ENCODE measurements at places on chromosomes 12 and 14. TPM values are rescaled to one million over a fixed set of nuclear protein-coding genes. Genes with fewer than 3 reads are reported as not detected.

DNA sequence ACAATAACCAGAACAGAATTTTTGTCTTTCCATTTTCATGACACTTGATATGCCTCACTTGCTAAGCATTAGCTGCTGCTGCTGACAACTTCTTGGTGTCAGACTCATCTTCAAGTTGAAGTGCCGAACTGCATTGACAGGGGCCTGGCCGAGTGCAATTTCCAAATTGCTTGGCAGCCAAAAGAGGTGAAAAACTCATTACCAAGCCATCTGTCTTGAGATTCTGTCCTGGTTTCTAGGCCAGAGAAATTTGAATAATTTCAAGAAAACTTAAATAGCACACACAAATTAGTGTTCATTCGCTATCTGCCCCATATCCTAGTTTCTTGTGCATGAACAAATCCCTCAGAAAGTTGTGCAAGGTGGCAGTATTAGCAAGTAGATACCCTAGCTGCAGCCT is 165.3 kb upstream of the RASSF8 start:
- no peak overlapping the region for H3K4me3 ChIP-seq
- H3K27me3 ChIP-seq = no peaks in the 10 kb centered on the region
- no peak overlapping the region for H3K27ac ChIP-seq

DNA sequence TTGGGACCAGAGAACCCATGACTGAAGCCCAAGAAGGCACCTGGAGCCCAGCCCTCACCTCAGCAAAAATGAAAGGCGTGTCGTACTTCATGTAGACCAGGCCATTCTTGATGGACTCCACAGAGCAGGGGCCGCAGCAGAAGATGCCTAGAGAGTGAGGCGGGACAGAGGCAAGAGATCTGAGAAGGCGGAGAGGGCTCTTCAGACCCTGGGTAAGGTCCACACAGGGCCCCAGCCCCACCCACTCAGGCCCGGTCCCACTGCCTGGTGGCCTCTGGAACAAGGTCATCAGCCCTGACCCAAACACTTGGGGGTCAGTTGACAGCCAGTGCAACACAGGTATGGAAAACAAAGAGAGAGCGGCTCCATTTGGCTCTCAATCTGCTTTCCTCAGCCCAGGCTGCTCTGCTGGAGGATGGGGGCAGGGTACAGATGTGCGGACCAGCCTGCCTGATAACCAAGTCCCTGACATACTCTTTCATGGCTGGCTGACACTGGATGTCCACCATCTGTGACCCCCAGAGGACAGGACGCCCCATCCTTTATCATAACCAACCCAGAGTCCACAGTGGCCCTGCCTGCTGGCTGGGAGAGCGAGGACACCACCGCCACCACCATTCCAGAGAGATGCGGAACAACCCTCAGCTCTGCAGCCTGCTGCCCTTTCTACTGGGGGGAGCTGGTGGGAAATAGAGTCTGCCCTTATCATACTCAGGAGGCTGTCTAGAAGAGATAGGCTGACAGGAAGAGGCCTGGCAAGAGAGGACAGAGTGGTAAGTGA is 6.9 kb downstream of the TGM1 start:
- no peaks in the 10 kb centered on the region for H3K4me1 ChIP-seq
- H3K4me3 ChIP-seq = no peak overlapping the region
- no peak for DNase-seq
- H3K36me3 ChIP-seq = no peaks in the 10 kb centered on the region
- H3K27ac ChIP-seq = no peak overlapping the region
- H3K27me3 ChIP-seq = no peaks in the 10 kb centered on the region

- no peaks in the 10 kb centered on the region for H3K4me1 ChIP-seq
- H3K27ac ChIP-seq = peak overlapping the region; percentile 72
- H3K27me3 ChIP-seq = no peaks in the 10 kb centered on the region
- H3K4me3 ChIP-seq = peak overlapping the region; percentile 45
- no peak for DNase-seq
These were observed 46.8 kb downstream of the PRKCH start for GRCh38 chr14:61368114-61368710.

DNA sequence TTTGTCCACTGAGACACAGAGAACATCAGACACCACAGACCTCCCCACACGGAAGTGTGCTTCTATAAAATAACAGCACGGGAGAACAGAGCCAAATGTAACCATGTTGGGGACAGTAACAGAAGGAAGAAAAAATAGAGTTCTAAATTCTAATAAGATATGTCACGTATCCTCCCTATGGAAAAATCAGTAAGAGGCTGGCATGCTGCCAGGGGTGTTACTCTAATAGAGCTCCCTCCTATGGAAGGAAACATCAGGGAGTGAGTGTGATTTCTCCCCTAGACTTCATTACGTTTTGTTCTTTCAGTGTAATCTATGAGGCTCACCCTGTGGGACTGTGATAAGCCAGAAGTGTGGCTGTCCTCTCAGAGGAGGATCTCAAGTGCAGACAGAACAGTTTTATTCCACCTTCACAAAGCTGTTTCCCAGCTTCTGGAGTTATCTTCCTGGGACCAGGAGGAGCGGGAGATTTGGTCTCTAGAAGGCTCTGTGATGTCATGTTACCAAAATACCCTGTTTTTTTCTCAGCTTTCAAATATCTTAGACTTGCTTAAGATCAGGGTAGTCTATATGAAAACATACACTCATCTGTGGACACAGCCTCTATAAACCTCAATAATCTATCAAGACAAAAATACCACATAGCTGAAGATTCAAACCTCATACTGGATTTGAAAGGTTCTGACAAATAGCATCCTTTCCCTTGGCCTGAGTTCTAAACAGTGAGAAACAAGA is 69.3 kb downstream of the ZFC3H1 start:
- no peak for DNase-seq
- H3K4me1 ChIP-seq = no peaks in the 10 kb centered on the region
- peaks cover 27% of the 10 kb centered on the region for H3K27me3 ChIP-seq
- H3K27ac ChIP-seq = no peak overlapping the region

DNA sequence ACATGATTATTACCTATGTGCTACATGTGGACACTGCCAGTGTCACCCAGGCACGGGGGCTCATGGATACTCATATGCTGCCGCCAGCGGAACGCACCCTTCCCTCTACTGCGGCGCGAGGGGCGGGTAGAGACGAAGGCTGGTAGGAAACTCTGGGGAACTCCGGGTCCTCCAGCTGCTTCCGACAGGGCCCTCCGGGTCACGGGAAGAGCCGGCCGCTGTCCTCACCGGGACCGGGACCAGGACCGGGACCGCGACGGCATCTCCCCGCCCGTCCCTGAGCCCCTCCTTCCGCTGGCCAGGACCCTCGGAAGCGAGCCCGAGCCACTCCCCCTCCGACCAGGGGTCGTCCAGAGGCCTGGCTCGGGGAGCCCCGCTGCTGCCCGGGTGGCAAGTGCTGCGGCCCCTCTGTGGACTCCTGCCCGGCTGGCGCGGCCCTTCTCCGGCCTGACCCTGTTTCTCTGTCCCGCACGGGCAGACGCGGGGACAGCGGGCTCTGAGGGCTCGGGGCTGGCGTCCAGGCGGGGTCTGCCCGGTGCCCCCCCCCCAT is 209.6 kb downstream of the ADGRD1 start:
- H3K27me3 ChIP-seq = peaks cover 26% of the 10 kb centered on the region
- no peak for DNase-seq
- H3K27ac ChIP-seq = no peak overlapping the region
- no peaks in the 10 kb centered on the region for H3K36me3 ChIP-seq
- H3K4me1 ChIP-seq = no peaks in the 10 kb centered on the region
- H3K4me3 ChIP-seq = no peak overlapping the region

GRCh38 chr12:50314636-50315312 is 31.5 kb upstream of the LIMA1 start:
- H3K27me3 ChIP-seq = no peaks in the 10 kb centered on the region
- H3K27ac ChIP-seq = no peak overlapping the region
- H3K4me3 ChIP-seq = no peak overlapping the region
- DNase-seq = no peak
- H3K4me1 ChIP-seq = peaks cover 11% of the 10 kb centered on the region
- no peaks in the 10 kb centered on the region for H3K36me3 ChIP-seq

GRCh38 chr12:44968965-44969364 is 81.9 kb downstream of the DBX2 start:
- H3K36me3 ChIP-seq = no peaks in the 10 kb centered on the region
- H3K4me1 ChIP-seq = no peaks in the 10 kb centered on the region
- no peak overlapping the region for H3K4me3 ChIP-seq
- no peak for DNase-seq
- H3K27ac ChIP-seq = no peak overlapping the region

GRCh38 chr12:102234599-102234998 is 37.0 kb upstream of the PMCH start:
- H3K27me3 ChIP-seq = peaks cover 10% of the 10 kb centered on the region
- H3K4me1 ChIP-seq = no peaks in the 10 kb centered on the region
- no peak for DNase-seq

GRCh38 chr12:47731723-47732122 is 6.4 kb upstream of the ENDOU start:
- no peaks in the 10 kb centered on the region for H3K4me1 ChIP-seq
- H3K36me3 ChIP-seq = no peaks in the 10 kb centered on the region
- H3K27ac ChIP-seq = no peak overlapping the region
- H3K27me3 ChIP-seq = no peaks in the 10 kb centered on the region
- DNase-seq = no peak
- no peak overlapping the region for H3K4me3 ChIP-seq

- peak overlapping the region; percentile 67 for H3K4me3 ChIP-seq
- peaks cover 76% of the 10 kb centered on the region for H3K4me1 ChIP-seq
- peaks cover 3% of the 10 kb centered on the region for H3K36me3 ChIP-seq
- DNase-seq = no peak
- H3K27ac ChIP-seq = peak overlapping the region; percentile 96
These were observed 57.4 kb downstream of the PLXNC1 start for GRCh38 chr12:94205822-94206221.

GRCh38 chr12:55720071-55720564 is at the start of gene RDH5:
Gene RDH5, plus strand, starts transcription at chr12:55720393. Its CDS starts 792 bp downstream, at chr12:55721185.
- no peaks in the 10 kb centered on the region for H3K27me3 ChIP-seq
- no peak within 1 kb of the TSS for H3K27ac ChIP-seq
- peaks cover 34% of the 10 kb centered on the region for H3K4me1 ChIP-seq
- no peak within 1 kb of the TSS for H3K4me3 ChIP-seq
- H3K36me3 ChIP-seq = no peaks in the 10 kb centered on the region

- peaks cover 60% of the 10 kb centered on the region for H3K4me1 ChIP-seq
- peak overlapping the region; percentile 70 for H3K27ac ChIP-seq
- H3K4me3 ChIP-seq = peak overlapping the region; percentile 95
- no peaks in the 10 kb centered on the region for H3K27me3 ChIP-seq
- peaks cover 4% of the 10 kb centered on the region for H3K36me3 ChIP-seq
These were observed 2.7 kb downstream of the KMT2D start for GRCh38 chr12:49057888-49058287.

- DNase-seq = no peak
- H3K36me3 ChIP-seq = peaks cover 4% of the 10 kb centered on the region
- H3K27me3 ChIP-seq = no peaks in the 10 kb centered on the region
- no peak overlapping the region for H3K4me3 ChIP-seq
- H3K4me1 ChIP-seq = peaks cover 41% of the 10 kb centered on the region
These were observed 4.8 kb downstream of the TMEM229B start for GRCh38 chr14:67483579-67484285.

DNA sequence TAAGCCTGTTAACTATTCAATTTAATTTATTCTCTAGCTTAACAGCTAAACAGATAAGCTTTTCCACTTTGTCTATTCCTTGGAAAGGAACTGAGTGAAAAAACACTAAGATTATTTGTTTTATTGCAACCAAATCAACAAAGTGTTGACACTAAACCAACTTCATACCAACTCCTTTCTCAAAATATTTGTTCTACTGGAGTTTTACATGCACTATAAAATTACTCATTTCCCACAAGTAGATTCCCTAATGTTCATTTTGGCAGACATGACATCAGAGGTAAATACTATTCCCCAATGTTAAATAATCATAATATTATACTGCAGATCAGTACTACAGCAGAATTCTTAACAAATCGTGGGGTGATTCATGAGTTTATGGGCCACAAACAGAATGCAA is 231.4 kb downstream of the TTC6 start:
- no peaks in the 10 kb centered on the region for H3K4me1 ChIP-seq
- no peaks in the 10 kb centered on the region for H3K27me3 ChIP-seq
- H3K4me3 ChIP-seq = no peak overlapping the region
- no peak overlapping the region for H3K27ac ChIP-seq
- H3K36me3 ChIP-seq = peaks cover 4% of the 10 kb centered on the region

DNA sequence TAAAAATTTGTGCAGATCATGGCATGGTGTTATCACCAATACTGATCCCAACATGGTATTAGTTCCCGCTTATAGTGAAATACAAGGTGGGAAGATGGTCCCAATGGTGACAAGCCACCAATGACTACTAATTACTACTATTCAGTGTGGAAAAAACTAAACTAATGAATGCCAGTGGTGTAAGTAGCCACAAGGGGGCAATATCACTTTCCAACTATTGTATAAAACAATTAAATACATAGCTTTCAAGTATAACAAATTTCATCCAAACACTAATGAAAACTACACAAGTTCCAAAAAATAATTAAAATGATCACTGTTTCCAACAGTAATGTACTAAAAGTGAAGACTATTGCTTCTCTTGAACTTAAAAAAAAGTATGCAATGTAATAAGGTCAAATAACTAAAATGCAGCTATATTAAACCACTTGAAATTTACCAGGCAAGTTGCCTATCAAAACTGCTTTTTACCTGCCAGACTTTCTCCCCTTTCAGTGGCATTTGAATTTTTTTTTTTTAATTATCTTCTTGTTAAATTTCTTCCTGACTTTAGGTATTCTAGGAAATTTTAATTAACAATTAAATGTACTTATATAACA is 58.0 kb downstream of the PAPLN start:
- H3K4me3 ChIP-seq = no peak overlapping the region
- no peak for DNase-seq
- no peak overlapping the region for H3K27ac ChIP-seq
- no peaks in the 10 kb centered on the region for H3K27me3 ChIP-seq
- peaks cover 5% of the 10 kb centered on the region for H3K36me3 ChIP-seq
- peaks cover 37% of the 10 kb centered on the region for H3K4me1 ChIP-seq

- H3K27ac ChIP-seq = peak overlapping the region; percentile 90
- DNase-seq = no peak
- H3K4me3 ChIP-seq = peak overlapping the region; percentile 73
- peaks cover 100% of the 10 kb centered on the region for H3K4me1 ChIP-seq
These were observed 130.6 kb downstream of the PRKCH start for GRCh38 chr14:61451891-61452400.

GRCh38 chr12:75981247-75982168 is 50.1 kb downstream of the PHLDA1 start:
- H3K4me3 ChIP-seq = no peak overlapping the region
- no peak overlapping the region for H3K27ac ChIP-seq
- H3K36me3 ChIP-seq = no peaks in the 10 kb centered on the region
- no peak for DNase-seq

The TCL1A gene
- 0.29 TPM for total RNA-seq

The AQP2 gene
- not detected for total RNA-seq

The RNASE1 gene
- not detected for total RNA-seq

The PLEKHD1 gene
- total RNA-seq = 0.12 TPM

The CMA1 gene
- not detected for total RNA-seq

The KLRG1 gene
- 2.5 TPM for total RNA-seq

The TNFAIP2 gene
- 12.2 TPM for total RNA-seq

The DTX1 gene
- total RNA-seq = 17.6 TPM
